ENCODE measurements at places on chromosomes 4 and X. TPM values are rescaled to one million over a fixed set of nuclear protein-coding genes. Genes with fewer than 3 reads are reported as not detected.

ARR3 gene
- total RNA-seq, result not detected

DNA sequence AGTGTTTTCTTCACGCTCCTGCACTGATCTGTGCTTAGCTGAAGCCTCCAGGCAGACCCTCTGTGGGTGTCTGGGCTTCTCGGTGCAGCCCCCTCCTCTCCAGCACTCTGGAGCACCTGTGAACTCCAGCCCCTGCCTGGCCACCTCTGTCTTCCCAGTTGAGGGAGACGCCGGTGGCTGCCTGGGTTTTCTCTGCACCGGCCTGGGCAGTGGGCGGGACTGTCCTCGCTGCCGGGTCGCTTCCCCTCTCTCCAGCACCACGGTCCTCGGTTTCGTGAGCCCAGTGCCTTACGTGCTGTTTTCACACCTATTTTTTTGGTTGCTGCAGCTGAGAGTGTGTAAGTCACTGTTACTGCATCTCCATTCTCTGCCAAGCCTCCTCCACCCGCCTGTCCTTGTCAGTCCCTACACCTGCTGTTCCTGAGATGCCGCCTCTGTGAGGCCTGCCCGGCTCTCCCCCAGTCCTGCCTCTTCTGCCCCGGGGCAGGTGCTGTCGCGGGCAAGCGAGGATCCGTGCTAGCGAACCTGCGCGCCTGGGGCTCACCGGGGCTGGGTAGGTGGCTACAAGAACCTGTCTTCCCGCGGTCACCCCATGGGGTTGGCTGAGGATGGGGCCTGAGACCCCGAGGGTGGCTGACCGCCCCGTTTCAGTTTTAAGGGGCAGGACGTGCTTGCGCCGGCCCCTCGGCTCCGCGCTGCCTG, 2.4 kb upstream of the FGFRL1 start:
- peak overlapping the region; percentile 64 for H3K4me3 ChIP-seq
- no peak overlapping the region for H3K27ac ChIP-seq
- peaks cover 20% of the 10 kb centered on the region for H3K4me1 ChIP-seq
- H3K27me3 ChIP-seq, result no peaks in the 10 kb centered on the region

GRCh38 chr4:19002170-19002569, 980.6 kb upstream of the LCORL start:
- no peak overlapping the region for H3K4me3 ChIP-seq
- no peaks in the 10 kb centered on the region for H3K27me3 ChIP-seq
- no peak overlapping the region for H3K27ac ChIP-seq
- H3K36me3 ChIP-seq, result no peaks in the 10 kb centered on the region
- no peaks in the 10 kb centered on the region for H3K4me1 ChIP-seq

DNA sequence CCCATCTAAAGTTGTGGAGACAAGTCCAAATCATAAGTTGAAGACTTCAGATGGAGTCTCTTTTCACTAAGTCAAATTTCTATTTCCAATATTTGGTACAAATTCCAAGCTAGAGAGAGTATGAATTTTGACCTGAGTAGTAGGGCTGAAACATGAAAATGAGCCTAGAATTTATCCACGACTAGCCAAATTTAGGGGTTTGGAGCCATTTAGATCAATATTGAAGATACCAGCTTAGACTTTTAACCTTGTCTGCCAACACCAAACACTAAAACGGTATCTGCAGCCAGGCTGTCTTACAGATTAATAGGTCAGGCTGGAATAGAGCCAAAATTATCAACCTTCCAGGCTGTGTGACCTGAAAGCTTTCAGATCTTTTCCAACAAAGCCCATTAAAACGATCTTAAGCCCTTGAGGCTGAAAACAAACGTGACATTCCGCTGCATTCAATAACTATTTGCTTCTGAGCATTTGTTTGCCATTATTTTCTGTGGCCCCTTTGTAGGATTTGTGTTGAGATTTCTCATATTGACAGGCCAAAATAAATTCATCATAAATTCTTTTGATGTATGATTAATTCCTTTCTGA, 268.7 kb upstream of the DKK2 start:
- no peak overlapping the region for H3K4me3 ChIP-seq
- H3K36me3 ChIP-seq, result no peaks in the 10 kb centered on the region
- no peak overlapping the region for H3K27ac ChIP-seq
- H3K4me1 ChIP-seq, result no peaks in the 10 kb centered on the region
- no peak for DNase-seq

PDLIM3 gene
- 29.8 TPM for total RNA-seq

DNA sequence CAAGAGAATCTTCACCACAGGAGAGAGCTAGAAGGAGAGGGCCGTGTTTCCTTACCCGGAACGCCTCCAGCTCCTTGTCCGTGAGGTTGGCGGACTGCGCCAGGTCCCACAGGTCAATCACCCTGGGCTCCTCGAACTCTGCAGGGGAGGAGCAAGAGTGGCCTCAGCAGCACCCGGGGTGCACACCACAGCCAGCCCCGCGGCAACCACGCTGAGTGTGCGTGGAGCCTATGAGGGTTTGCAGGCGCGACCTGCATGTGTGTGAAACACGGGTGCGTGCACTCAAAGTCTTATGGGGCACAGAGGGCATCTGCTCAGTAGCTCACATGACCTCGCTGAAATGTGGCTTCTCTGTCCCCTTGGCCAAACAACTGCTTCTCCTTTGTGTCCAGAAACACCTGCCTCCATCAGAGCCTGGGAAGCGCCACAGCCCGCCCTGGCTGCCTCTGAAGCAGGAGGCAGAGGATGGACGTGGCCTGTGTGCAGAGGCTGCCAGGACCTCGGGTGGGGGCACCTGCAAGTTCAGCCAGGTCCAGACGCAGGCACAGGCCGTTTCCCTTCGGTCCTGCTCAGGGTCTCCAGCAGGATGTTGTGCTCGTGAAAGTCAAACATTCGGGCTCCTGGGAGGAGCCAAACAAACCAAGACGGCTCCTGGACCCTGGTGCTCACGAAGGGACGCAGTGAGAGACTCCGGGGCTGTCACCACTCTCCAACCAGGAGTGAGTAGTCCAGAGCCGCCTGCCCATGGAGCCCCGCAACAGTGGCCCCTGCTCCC, 16.0 kb downstream of the LRPAP1 start:
- no peak overlapping the region for H3K4me3 ChIP-seq
- no peaks in the 10 kb centered on the region for H3K4me1 ChIP-seq
- H3K36me3 ChIP-seq, result no peaks in the 10 kb centered on the region
- H3K27ac ChIP-seq, result no peak overlapping the region
- no peaks in the 10 kb centered on the region for H3K27me3 ChIP-seq

- no peak overlapping the region for H3K4me3 ChIP-seq
- H3K27me3 ChIP-seq, result no peaks in the 10 kb centered on the region
- no peak overlapping the region for H3K27ac ChIP-seq
- no peaks in the 10 kb centered on the region for H3K4me1 ChIP-seq
Measured at GRCh38 chr4:131366714-131367113, 1782.4 kb upstream of the PCDH10 start.

DNA sequence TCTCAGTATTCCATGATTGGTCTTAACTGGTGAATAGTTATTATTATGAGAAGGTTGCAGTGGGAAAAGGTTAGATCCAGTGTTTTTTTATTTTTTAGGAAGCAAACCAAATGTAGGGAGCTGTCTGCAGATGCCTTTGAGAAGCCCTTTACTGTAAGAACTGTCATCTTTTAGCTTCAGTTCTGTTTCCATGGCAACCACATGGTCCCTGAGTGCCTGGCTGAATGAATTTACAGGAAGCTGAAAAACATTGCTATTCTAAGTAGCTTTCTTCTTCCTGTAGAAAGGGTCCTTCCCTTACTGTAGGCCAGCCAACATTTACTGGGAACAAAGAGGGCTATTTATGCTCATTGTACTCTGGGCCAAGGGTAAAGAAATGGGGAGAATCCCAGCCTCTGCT, 103.3 kb downstream of the DCLK2 start:
- no peaks in the 10 kb centered on the region for H3K4me1 ChIP-seq
- no peak overlapping the region for H3K4me3 ChIP-seq
- no peak for DNase-seq
- no peak overlapping the region for H3K27ac ChIP-seq
- H3K36me3 ChIP-seq, result no peaks in the 10 kb centered on the region

- H3K27ac ChIP-seq, result no peak overlapping the region
- H3K36me3 ChIP-seq, result no peaks in the 10 kb centered on the region
- peaks cover 2% of the 10 kb centered on the region for H3K4me1 ChIP-seq
- H3K4me3 ChIP-seq, result no peak overlapping the region
Measured at GRCh38 chrX:65696613-65697012, 29.2 kb downstream of the MSN start.

GRCh38 chr4:21304540-21304887, 604.3 kb downstream of the PACRGL start:
- H3K4me1 ChIP-seq, result no peaks in the 10 kb centered on the region
- DNase-seq, result no peak
- H3K27ac ChIP-seq, result no peak overlapping the region
- no peaks in the 10 kb centered on the region for H3K27me3 ChIP-seq
- peak overlapping the region; percentile 30 for H3K4me3 ChIP-seq

- H3K4me3 ChIP-seq, result peak overlapping the region; percentile 67
- no peaks in the 10 kb centered on the region for H3K4me1 ChIP-seq
- no peaks in the 10 kb centered on the region for H3K36me3 ChIP-seq
- peak overlapping the region; percentile 85 for H3K27ac ChIP-seq
- H3K27me3 ChIP-seq, result no peaks in the 10 kb centered on the region
- DNase-seq, result no peak
Measured at GRCh38 chrX:10015723-10016518, 48.8 kb downstream of the CLDN34 start.

FAM53A gene
- total RNA-seq, result 41.3 TPM

DNA sequence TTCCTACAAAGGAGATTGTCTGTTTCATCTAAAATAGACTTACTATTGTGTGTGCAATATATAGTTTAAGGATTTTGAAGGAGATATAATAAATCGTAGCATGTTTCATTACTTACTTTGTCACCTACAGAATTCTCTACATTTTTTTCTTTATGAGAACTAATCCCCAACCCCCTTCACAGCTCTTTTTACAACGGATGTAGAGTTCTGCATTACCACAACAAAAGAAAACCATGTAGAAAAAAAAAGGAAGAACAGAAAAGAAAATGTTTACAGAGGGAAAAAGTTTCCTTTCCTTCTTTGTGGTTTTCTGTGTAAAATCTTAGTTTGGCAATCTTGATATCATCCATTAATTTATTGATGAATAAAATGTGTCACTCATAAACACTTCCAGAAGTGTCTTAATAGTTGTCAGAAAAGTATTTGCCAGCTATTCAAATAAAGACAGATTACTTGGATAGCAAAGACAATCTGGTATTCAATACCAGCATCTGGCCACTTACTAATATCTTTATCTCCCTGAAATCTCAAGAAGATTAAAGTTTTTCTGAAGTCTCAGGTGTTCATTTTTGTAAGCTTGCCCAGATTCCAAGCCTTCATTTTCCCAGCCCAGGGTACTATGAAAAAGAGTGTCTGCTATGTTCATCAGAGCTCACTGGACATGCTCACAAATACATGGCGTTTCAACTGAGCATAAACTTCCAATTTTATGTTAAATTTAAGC, 806.8 kb downstream of the PCDH19 start:
- no peaks in the 10 kb centered on the region for H3K36me3 ChIP-seq
- no peak for DNase-seq
- no peaks in the 10 kb centered on the region for H3K4me1 ChIP-seq
- no peak overlapping the region for H3K4me3 ChIP-seq
- no peaks in the 10 kb centered on the region for H3K27me3 ChIP-seq

PNCK gene
- 51.5 TPM for total RNA-seq

DNA sequence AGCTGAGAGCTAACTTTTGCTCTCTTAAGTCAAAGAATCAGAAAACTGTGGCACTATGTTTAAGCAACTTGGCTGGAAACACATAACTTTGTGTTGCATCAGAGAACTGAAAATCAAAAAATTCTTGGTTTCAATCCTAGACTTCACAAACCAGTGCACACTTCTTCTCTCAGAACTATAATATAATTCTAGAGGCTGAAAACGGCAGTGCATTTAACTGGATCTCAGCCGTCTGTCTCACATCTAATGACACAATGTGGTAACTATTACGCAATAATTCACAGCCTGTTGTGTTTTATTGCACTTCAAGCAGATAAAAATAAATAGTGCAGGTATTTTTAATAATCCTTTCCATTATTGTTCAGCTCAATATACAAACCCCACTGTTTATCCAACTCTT, 260.6 kb upstream of the DIAPH2 start:
- DNase-seq, result no peak
- no peak overlapping the region for H3K27ac ChIP-seq
- no peak overlapping the region for H3K4me3 ChIP-seq
- H3K27me3 ChIP-seq, result no peaks in the 10 kb centered on the region
- H3K4me1 ChIP-seq, result no peaks in the 10 kb centered on the region

DNA sequence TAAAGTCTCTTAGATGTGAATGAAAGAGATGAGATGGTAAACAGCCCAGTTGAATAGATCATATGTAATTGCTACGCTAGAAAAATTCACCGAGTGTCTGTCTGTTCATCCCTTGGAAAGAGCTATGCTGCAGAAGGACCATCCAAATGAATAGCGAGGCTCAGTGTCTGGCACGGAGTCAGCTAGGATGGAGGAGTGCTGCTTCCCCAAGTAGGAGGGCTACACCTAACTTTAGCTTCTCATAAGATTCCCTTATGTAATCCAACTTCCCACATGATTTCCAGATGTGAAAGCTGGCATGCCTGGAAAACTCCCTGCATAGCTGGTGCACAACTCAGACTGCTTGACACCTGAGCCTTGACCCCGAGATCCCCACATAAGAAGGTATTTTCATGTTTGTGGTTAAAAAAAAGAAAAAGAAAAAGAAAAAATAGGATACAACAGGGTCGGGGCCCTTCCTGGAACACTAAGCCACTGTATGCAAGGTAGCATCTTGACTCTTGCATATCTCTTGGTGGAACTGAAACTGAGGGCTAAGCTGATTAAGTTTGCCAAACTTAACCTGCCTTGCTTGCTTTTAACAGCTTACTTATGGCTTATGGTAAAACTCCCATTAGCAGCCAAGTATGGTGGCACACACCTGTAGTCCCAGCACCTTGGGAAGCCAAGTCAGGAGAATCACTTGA, 82.3 kb downstream of the FREM3 start:
- no peak for DNase-seq
- H3K27me3 ChIP-seq, result no peaks in the 10 kb centered on the region
- H3K4me3 ChIP-seq, result no peak overlapping the region
- no peaks in the 10 kb centered on the region for H3K4me1 ChIP-seq
- no peaks in the 10 kb centered on the region for H3K36me3 ChIP-seq

OCIAD1 gene
- 112 TPM for total RNA-seq

MAN2B2 gene
- total RNA-seq, result 17.0 TPM

RNF4 gene
- 61.3 TPM for total RNA-seq

DNA sequence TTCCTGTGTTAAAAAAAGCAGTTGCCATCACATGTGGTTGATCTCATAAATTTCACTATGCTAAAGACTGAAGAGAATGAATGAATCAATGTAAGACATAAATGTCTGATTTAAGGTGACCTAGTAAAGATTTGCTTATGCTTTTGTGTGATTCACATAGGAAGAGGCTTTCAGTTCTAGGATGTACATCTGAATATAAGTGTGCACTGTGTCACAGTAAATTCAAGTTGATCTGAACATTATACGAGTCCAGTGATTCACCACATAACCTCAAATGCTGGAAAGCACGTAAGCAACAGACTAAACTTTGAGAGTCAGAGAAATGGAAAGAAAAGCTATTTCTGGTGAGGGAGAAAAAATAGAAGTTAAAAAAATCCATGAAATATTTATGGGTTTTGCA, 567.9 kb downstream of the EPHA5 start:
- H3K4me1 ChIP-seq, result no peaks in the 10 kb centered on the region
- no peaks in the 10 kb centered on the region for H3K36me3 ChIP-seq
- H3K4me3 ChIP-seq, result no peak overlapping the region
- no peaks in the 10 kb centered on the region for H3K27me3 ChIP-seq

Data from testis (tissue), 5 donors.